ENCODE measurements at places on chromosomes 13 and 19.

GRCh38 chr13:106212386-106213010, 323.0 kb downstream of the EFNB2 start:
- no peak for DNase-seq

DNA sequence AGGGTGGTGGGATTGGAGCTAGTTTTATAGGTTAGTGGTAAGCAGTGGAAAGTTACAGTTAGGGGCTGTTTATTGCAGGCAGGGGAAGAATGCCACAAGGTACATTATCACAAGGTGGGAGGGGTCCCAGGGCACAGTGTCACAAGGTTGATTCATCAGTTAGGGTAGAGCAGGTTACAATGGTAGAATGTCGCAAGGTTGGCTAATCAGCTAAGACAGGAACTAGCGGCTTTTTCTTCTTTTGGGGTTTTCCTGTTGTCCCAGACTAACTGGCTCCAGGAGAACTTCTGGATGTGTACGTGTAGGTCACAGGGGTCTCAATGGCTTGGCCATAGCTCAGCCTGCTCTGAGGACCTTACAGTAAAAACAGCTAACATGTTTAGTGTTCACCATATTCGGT, 1221.1 kb downstream of the SLITRK1 start:
- no peak for DNase-seq

DNA sequence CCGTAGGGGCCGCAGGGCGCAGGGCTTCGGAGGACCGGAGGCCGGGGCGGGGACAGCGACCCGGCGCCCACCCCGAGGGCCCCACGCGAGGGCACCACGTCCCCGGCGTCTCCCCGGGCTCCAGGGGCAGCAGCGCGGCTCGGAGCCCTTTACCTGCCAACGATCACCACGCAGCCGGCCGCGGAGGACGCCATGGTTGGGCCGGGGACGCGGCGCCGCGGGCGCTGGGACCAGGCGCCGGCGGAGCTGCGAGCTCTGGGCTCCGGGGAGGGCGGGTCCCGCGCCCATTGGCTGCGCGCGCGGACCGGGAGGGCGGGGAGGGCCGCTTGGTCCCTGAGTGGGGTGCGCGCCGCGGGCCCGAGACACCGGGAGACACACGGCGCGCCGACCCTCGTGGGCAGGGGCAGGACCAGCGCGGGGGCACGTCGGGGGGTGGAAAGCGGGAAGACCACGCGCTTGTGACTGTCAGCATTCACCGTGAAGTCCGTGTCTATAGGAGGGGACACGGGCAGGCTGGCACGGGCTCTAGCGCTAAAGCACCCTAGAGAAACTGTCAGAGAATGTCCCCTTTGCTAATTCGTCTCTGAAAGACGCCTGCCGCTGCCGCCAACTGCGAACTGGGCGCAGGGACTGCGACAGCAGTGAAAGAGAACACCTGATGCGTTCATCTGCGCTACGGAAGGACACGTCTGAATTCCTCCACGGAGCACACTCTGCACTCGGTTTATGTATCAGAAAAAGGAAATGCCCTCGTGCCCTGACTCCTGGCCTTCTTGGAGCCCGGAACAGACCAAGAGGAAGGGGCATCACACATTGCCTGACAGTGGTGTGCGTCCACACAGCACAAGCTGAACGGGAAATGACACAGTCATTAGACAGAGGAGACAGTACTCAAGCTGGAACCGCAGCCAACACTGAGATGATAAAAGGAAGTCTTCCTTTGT, at the start of gene CRYL1:
CRYL1 (minus strand) TSS at position 257 of the 944 bp plus-strand sequence; CDS start at position 194, 63 bp downstream.
- DNase-seq, result no peak

DNA sequence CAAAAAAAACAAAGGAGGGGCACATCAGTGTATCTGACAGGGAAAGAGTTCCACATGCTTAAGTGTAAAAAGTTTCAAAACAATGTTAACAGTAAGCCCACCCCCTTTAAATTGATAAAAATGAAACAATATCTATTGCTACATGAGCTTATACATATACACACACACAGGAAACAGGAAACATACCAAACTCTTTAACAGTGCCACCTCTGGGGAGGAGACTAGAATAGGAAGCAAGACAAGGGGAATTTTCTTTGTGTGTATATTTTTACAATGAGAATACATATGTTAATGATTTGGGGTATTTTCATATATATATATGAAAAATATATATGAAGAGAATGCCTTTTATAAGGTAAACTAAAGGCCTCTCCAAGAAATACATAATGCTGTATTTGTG, 44.7 kb downstream of the TPT1 start:
- DNase-seq, result no peak

GRCh38 chr13:70171151-70171550, 62.9 kb upstream of the KLHL1 start:
- DNase-seq, result no peak

- DNase-seq, result no peak
Measured at GRCh38 chr19:19594381-19594780, 24.1 kb downstream of the PBX4 start.

- DNase-seq, result no peak
Measured at GRCh38 chr13:113967206-113967720, 6.6 kb downstream of the C13orf46 start.

DNA sequence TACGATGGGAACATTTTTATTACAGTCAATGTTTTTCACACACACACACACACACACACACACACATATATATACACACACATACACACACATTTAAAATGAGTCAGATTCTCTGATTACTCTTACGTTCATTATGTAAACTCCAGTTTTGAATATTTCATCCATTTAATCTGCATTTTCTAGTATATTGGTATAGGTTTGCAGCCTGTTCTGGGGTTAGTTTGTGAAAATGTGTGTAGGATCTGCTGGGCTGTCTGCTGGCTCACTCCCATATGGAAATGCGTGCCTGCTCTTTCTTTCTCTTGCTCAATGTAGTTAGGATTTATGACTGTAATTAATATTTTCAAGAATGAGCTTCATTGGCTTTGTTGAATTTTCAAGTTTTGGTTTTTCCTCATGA, 7.1 kb downstream of the LILRB2 start:
- DNase-seq, result no peak

DNA sequence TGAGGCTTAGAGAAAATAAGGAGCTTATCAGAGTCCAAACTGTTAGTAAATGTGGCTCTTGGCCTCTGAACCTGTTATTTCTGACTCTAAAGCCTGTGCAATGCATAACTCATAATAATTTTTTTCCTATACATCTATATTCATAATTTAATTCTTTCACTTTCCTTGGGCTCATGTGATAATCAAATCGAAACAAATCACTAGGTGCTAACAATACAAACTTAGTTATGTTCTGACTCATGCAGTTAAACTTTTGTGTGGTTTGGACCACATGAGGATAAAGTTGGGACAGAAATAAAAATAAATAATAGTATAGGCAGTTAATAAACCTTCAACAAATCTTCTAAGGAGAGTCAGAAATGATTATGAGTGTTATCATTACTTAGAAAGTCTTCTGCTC, 1629.0 kb downstream of the OLFM4 start:
- DNase-seq, result no peak

GRCh38 chr19:53521373-53522202, 16.4 kb upstream of the ZNF331 start:
- no peak for DNase-seq

GRCh38 chr13:30711375-30711774, 24.0 kb upstream of the ALOX5AP start:
- DNase-seq, result no peak

DNA sequence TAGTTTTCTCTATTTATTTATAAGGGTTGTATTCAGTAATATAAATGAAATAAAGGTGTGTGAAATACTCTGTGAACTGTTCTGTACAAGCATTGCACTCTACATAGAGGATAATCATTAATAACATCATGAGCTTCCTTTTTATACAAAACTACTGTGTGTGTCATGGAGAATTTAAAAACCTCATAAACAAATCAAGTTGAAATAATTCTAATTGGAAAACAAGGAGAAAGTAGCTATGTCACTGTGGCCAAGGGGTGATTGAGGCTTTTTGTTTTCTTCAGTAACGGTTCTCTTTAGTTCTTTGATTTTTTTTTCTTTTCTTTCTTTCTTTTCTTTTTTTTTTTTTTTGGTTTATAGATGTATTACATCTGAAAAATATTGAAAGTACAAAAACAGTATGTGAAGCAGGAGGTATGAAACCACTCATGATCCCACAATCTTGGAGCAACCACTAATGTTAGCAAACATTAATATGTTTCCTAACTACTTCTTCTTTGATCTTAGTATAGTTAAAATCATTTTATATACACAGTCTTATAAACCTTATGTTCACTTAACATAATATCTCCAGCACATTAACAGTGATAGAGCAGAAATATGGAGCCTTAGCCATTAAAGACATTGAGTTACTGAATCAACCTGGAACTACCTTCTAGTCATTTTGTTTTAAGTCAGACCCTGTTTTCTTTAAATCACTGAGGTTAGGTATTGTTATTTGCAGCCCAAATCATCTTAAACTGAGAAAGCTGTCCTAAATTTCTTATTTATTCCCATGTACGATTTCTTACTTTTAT, 45.4 kb downstream of the WDFY2 start:
- DNase-seq, result no peak

DNA sequence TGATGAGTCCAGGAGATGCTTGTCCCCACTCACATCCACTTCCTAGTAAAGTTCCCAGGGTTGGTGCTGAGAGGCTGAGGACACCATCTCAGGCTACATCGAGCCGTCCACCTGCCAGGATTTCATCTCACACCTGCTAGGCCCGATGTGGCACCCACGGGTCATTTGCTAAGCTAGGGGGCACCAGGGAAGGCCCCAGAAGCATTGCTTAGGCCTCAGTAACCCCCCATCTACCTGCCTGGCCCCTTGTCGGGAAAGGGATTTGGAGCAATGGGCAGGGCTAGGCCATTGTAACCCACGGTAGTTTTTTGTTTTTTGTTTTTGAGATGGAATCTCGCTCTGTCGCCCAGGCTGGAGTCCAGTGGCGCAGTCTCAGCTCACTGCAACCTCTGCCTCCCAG, 51.8 kb downstream of the F2RL3 start:
- DNase-seq, result no peak

DNA sequence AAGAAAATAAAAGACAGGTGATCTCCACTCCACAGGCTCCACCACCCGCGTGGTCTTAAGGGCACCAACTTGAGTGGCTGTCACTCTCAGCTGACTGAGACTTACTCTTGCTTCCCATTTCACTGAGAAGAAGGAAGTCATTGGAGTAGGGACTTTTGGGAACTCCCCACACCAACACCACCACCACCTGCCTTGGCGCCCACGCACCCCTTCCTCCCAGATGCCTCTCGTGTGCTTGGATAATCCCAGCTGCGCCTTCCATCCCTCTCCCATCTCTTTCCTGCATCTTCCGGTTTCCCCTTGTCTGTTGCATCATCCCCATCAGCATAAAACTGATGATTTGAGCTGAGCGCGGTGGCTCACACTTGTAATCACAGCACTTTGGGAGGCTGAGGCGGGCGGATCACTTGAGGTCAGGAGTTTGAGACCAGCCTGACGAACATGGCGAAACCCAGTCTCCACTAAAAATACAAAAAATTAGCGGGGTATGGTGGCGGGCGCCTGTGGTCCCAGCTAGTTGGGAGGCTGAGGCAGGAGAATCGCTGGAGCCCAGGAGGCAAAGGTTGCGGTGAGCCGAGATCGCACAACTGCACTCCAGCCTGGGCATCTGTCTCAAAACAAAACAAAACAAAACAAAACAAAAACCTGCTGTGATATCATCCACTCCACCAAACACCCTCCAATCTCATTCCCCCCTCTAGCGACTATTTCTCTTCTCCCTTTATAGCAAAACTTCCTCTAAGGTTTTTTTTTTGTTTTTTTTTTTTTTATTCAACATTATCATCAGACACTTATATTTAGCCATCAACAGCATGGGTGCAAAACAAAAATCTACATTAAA, 25.5 kb downstream of the AP2S1 start:
- DNase-seq, result no peak

DNA sequence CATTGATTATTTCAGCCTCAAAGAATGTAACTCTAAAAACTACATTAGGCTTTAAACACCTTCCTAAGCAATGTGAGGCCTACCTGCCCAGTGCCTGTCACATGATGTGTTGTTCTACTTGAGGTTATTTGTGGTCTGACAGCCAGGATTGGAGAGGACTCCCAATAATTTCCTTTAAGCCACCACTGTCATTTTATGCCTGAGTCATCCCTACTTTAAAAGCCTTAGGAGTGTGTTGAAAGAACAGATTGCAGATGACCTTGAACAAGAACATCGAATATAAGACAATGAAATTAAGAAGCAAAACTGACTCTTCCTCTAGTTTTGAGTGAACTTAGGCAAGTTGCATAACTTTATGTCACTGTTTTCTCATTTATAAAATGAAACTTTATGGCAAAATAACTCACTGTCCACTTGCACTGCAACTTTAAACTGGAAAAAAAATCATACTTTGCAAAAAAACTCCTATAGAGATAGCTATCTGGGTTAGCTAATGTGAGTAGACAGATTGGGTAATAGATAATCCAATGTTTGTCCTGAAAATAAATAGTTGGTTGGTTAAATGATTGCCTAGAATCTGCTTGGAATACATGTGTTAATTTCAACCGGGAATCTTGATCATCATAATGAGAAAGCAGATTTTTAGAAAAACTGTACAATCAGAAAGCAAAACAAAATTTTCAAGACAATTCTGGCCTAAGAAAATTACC, 361.2 kb downstream of the SUCLA2 start:
- DNase-seq, result no peak

DNA sequence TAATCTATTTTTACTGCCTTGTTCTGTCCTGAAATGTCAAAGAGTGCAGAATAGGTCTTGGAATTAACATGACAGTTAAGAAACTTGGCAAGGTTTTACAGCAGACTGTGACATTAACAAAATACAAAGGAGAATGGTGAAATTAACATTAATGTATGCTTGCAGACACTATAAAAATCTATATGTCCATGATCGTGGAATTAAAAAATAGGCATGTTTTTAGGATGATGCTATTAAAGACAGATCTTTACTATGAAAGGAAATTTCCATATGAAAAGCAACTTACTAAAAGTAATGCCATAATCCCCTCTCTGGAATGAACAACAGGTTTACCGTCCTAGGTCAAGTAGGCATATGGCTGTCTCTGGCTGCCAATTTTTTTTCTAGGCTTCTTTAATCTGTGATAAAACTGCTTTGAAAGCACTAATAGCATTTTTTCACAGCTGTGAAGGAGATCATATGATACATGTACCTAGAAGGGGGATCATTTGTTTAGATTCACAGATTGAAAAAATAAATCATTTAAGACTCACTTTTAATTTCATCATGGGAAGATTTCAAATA, 291.5 kb downstream of the ZNF536 start:
- DNase-seq, result no peak

GRCh38 chr19:17686592-17687024, 1.5 kb downstream of the UNC13A start:
- no peak for DNase-seq

Data from astrocyte of the cerebellum (primary cell).